ENCODE measurements at places on chromosomes 3 and 15. TPM values are rescaled to one million over a fixed set of nuclear protein-coding genes. Genes with fewer than 3 reads are reported as not detected.

Gene PLA2G4B
- total RNA-seq = 33.7 TPM

Gene BCL2A1
- total RNA-seq = 18.7 TPM

Gene SLC12A1
- total RNA-seq = not detected

Gene SLC9C1
- total RNA-seq = not detected

Gene RBP2
- not detected for total RNA-seq

Gene C3orf20
- not detected for total RNA-seq

Gene CLRN1
- total RNA-seq = not detected

Gene COPS2
- 131 TPM for total RNA-seq

Gene ARPIN
- not detected for total RNA-seq

Gene CNTN6
- not detected for total RNA-seq

Gene TNFAIP8L3
- total RNA-seq = not detected

Gene MINDY2
- total RNA-seq = 7.7 TPM

DNA sequence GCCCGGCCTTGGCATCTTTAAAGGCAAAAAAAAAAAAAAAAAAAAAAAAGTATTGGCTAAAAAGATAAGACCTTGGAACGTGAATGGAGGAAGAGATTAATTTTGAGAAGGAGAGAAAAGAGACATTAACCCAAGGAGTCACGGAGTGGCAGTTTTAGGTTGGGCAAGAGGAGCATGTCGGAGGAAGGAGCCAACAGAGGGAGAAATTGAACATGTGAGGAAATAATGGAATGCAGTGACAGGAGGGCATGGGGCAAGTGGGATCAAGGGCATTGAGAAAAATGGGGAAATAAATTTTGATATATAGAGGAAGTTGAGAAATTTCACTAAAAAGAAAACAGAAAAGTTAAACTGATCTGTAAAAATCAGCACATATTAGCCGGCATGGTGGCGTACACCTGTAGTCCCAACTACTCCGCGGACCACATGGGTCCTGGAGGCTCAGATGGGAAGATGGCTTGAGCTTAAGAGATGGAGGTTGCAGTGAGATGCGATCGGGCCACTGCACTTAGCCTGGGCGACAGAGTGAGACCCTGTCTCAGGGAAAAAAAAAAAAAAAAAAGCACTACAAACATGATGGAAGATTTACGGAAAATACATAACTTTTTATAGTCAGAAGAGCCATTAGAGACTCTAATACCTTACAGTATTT lies 1.2 kb downstream of the HAUS2 start:
- DNase-seq = no peak

GRCh38 chr15:90103701-90104329 lies 1.5 kb upstream of the IDH2 start:
- DNase-seq = no peak

DNA sequence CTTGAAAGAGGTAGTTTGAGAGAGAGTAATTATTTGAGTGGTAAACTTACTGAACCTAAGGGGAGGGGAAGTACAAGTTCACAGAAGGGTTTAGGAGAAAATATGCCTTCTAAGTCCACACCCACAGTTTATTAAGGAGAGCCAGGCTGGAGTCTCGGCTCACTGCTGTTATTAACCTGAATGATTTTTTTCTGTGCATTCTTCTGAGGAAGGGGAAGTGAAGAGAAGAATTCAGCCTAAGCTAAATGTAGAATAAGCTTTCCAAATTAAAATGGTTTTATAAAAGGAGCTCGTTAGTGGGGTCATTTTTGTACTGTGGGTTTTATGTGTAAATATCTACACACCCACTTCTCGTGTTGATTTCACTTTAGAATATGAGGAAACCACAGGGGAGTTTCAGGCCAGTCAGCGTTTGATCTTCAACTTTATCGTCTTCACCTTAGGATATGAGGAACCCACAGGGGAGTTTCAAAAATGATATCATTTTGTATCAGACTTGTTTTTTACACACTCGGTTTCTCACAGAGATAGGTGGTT lies 1.5 kb downstream of the WHAMM start:
- peak; percentile 34 for DNase-seq

DNA sequence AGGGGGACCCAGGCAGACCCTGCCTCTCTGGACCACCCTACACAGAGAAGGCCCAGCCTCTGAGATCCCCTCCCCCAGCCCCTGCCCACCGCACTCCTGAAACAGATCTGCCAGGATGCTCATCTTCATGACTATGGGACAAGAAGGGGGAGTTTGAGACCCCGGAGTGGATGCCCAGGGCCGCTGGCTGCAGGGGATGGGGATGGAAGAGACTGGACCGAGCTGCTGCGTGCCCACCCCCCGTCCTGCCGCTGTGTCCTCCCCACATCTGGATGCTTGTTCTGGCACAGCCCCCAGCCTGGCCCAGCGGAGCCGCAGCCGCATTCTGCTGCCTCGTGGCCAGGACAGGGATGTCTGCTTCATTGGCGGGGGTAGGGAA lies 30.3 kb upstream of the SEMA3F start:
- DNase-seq = no peak

DNA sequence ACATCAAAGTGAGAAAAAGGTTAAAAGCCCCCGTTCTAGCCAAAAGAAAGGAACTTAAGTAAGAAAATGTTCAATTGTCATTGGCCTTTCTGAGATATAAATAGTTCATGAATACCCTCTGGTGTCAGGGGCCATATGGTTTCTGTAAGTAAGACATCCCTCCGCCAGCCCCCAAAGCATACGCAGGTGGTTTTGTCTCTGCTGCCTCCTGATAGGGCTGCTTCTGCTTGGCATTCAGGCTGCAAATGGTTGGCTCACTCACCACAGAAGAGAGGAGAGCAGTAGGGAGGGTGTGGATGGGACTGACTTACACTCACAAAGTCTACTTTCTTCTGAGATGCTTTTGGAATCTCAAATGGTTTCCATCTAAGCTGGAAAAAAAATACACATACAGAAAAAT lies 29.8 kb downstream of the HGD start:
- no peak for DNase-seq

- DNase-seq = no peak
Observed at GRCh38 chr3:106457281-106458180, 588.7 kb upstream of the CBLB start.

DNA sequence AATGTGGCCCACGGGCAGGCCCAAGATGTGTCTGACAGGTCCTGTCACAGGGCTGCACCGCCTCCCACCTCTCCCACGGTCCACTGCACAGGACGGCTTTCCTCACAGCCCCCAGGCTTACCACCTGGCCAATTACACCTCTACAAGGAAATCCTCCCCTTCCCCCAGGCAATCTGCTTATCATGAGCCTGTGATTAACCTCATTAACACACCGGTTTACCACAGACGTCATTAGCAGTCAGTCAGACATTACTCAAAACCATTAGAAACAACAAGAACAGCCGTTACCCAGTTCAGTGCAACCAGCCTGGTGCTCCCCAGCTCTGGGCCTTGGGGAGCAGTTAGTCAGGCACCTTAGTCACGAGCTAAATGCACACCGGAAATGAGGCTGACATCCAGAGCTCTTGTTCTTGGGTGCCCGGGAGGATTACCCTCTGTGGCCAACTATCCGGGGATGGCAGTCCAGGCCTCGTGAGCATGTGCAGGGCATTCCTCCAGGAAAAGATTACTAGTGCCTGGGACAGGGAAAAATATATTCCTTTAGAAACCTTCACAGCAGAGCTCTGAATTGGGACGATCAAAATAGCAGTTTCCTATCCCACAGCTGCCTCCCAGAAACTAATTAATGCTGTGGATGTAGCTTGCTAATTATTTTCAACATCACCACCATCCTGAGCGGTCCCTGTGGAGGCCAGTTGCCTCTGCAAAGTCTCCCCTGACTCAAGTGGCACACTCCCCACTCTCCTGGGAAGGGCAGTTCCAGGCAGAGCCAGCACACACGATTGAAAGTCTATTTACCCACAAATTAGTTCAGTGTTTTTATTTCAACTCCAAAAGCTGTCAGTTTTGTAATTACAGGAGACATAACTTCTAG lies 117.4 kb upstream of the ZBED2 start:
- DNase-seq = peak; percentile 18

GRCh38 chr3:115325539-115325938 lies 178.5 kb upstream of the ZBTB20 start:
- DNase-seq = no peak

DNA sequence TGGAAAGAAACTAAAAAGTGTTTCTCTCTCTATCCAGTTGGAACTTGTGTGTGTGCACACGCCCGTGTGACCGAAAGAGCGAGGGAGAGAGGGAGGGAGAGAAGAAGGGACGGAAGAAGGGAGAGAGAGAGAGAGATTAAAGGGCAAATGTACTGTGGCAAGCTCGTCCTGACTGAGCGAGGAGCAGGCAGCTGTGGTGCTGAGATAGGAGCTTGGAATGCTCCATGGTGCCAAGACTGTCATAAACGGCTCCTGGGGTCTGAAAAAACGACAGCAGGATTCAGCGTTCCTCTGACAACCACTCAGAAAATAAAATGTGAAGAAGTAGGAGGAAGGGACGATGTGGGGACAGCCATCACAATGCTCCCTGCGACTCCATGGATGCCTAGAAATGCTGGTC lies 276.0 kb downstream of the SV2B start:
- DNase-seq = no peak

DNA sequence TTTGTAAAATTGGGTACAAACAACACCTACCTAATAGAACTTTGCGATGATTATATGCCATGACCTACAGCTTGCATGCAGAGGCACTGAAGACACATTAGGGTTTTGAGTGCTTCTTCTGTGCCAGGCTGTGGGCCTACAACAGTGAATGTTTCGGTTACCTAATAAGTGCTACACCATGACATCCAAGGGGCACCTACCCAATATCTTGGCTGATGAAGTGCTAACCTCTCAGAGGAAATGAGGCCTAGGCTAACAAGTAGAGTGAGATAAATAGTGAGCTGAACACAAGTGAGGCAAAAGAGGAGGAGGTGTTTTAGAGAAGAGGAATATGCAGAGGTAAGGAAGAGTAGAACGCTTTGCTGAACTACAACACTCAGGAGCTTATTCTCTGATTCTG lies 12.2 kb upstream of the RASGRP1 start:
- no peak for DNase-seq

GRCh38 chr15:92597548-92597947 lies 58.0 kb downstream of the FAM174B start:
- no peak for DNase-seq

DNA sequence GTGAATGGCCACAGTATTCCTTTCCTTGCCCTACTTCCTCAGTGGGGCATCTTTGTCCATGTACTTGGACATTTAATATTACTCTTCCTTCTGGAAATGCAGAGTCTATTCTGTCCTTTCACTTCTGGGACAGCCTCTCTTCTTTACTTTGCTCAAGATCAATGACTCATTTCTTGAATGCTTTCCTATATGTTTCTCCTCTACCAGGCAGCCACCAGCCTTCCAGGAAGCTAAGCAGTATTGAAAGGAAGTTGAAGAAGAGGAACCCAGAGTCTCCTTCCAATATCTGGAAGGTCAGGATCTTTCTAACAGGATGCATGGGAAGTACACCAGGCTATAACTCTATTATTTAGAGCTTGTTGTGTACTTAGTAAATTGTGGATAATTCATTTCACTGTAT lies 182.8 kb downstream of the CD47 start:
- DNase-seq = no peak

DNA sequence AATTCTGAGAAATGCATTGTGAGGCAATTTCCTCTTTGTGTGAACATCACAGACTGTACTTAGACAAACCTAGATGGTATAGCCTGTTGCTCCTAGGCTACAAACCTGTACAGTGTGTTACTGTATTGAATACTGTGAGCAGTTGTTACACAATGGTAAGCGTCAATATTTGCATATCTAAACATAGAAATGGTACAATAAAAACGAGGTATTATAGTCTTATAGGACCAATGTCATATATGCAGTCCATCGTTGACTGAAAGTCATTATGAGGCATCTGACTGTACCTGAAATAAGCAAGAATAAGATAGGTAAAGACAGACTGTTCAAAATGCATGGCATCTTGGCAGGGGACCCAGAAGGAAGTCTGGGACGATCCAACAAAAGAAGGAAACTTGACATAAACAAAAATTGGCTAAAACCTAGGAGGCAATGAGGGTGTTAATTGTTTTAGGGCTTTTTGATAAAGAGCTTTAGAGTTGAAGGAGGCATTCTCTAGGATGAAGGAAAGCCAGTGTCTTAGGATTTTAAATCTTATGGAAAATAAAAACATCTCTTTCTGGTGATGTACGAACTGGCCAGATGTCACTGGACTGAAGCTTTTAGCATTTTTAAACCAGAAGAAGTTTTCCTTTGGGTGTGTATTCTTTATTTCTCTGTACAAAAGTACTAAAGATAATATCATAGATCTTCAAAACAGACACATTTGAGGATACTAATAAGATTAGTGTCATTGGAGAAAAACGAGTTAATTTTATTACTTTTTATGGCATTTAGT lies 9.2 kb upstream of the SPRED1 start:
- no peak for DNase-seq

DNA sequence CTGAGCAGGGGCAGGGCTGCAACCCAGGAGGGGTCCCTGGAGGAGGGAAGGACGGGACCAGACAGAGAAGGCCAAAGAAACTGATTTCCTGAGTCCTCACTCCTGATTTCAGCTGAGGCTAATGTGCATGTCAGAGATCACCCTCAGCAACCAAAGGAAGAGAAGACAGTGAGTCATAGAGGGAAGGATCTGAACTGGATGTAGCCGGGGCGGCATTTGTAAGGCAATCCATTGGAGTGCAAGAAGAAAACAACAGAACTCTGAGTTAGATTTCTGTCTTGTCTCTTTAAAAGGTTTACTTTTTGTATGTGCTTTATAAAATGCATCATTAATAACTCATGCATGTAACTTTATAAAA lies 105.3 kb upstream of the AGBL1 start:
- no peak for DNase-seq

DNA sequence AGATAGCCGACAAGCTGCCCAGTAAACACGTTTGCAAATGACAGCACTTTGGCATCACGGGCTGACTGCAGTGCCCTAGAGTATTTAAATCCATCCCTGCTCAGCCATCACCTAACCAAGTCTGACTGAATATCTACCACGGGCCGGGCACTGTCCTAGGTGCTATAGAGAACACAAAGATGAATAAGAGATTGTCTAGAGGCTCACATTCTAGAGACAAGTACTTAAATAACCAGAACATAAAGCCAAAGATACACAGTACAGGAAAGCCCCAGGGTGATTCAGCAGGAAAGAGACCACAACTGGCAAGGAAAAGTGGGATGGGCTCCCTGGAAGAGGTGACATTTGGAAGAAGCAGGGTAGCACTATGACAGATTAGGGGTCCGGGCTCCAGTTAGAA lies 103.5 kb downstream of the MYLK start:
- DNase-seq = no peak

- no peak for DNase-seq
Observed at GRCh38 chr3:127899766-127900165, 15.3 kb upstream of the KBTBD12 start.

- DNase-seq = no peak
Observed at GRCh38 chr3:122502139-122502538, 12.6 kb downstream of the KPNA1 start.
